RCC 7860 (cell line): ENCODE measurements at places on chromosomes 3 and 15.
A peak's percentile ranks its signal among the peaks of the same experiment; 100 is the strongest.

- peak; percentile 16 for DNase-seq
Observed at GRCh38 chr3:143121241-143122088, 1.9 kb downstream of the CHST2 start.

GRCh38 chr3:37768107-37768809 lies 93.4 kb upstream of the CTDSPL start:
- DNase-seq = no peak

- peak; percentile 26 for DNase-seq
Observed at GRCh38 chr3:28476194-28476593, 127.6 kb upstream of the AZI2 start.

GRCh38 chr3:126679831-126680666 lies 24.0 kb upstream of the CHCHD6 start:
- DNase-seq = no peak

DNA sequence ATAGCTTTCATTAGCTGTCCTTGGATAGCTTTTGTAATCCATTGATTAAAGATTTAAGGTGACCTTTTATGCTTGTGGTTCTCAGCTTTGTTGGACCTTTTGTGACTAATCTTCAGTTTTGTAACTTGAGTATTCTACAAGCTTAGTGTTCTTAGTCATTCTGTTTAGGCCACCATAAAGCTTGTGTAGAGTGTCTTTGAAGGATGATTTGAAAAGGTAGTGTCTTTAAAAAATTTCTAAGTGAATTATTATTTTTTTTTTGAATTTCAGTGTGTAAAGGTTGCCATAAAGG lies 7.5 kb downstream of the MORF4L1 start:
- DNase-seq = peak; percentile 23

DNA sequence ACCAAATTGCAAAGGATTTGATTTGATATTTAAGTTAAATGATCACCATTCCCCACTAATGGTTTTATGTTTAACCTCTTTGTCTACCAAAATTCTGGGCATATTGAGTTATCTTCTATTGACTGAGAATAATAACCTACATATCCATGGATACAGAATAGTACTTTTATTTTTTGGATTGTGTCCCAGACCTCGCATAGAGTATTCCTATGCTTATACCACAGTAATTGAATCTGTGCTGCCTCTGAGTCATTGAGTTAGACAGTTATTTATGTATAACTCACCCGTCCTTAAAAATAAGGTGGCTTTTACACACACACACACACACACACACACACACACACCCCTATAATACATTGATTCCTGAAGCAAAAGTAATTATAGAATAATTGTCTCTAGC lies 690.1 kb upstream of the BCHE start:
- DNase-seq = no peak

DNA sequence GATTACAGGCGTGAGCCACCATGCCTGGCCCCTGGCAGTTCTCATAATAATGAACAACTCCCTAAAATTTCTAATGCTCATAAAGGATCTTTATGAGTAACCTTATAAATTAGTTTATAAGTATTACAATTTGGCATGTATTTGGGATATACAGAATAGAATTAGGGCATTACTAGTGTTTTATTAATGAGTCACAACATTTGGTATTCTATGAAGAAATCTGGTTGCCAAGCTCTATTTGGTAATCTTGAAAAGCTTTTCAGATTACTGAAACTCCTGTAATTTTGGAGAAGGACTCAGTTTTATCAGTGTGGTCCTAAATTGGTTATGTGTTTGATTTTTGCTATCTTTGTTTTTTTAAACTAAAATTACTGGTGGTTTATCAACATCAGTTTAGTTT lies 45.8 kb downstream of the TM6SF1 start:
- DNase-seq = no peak

DNA sequence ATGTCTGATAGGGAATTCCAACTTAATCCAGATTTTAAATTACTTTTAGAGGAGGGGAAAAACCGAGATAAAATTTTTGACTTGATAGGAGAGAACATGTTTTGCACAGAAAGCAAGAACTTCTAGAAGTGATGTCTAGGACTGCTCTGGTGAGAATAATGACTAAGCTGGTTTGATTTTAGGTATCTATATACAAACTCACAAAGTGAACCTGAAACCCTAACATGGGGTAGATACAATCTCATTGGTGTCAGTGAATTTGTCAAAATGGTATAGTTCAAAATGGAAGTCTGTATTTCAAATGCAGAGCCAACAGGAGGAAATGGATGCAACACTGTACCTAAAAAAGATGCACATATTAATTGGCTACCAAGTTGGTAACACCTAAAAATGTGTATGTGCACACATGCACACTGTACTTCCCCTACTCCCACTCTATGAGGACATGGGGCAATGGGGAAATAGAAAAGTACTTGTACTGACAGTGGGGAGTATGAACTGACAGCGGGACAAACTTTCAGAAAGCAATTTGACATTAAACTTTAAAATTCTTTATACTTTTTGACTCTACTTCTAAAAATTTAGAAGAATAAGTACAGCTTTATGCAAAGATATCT lies 53.0 kb downstream of the NR1I2 start:
- no peak for DNase-seq

- no peak for DNase-seq
Observed at GRCh38 chr3:139762302-139762701, 84.5 kb upstream of the NMNAT3 start.

GRCh38 chr3:181880331-181880730 lies 168.6 kb downstream of the SOX2 start:
- no peak for DNase-seq
